ENCODE measurements at places on chromosomes 12 and 14.

- peak; percentile 0 for ATAC-seq
Observed at GRCh38 chr12:57095440-57095839, 6.5 kb downstream of the NAB2 start.

- peak; percentile 91 for ATAC-seq
Observed at GRCh38 chr12:27922531-27923139, 49.9 kb downstream of the PTHLH start.

GRCh38 chr12:32549675-32550079 is 129.4 kb upstream of the DNM1L start:
- ATAC-seq = no peak

DNA sequence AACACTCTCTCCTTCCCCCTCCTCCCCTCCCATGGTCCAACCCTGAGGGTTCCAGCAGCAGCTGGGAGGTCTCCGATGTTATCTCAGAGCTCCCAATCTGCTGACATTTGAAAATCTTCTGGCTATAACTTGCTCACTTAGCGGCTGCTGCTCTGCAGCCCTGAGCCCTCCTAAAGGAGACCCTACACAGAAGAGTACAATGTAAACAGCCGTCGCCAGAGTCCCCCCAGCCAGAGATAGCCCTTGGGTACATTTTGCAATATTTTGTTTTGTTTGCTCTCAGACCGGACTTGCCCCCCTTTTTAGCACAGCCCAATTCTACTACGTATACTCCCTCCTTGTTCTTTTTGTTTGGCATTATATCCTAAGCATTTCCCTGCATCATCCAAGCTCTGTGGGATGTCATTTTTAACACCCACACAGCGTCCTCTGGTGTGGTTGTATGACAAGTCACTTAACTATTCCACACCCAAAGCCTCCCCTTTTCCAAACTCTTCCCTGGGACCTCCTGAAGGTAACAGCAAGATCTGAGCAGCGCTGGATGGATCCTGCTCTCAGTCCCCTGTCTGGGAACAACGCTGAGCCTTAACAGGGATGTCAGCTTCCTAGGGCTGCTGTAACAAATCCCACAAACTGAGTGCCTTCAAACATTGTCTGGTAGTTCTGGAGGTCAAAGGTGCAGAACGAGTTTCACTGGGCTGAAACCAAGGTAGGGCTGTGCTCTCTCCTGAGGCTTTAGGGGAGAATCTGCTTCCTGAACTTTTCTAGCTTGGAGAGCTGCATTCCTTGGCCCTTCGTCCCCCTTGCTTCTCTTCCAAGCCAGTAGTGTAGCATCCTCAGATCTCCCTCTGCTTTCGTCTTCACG is 25.3 kb upstream of the TCL1B start:
- ATAC-seq = no peak

- no peak for ATAC-seq
Observed at GRCh38 chr12:93550748-93551611, 21.5 kb upstream of the SOCS2 start.

DNA sequence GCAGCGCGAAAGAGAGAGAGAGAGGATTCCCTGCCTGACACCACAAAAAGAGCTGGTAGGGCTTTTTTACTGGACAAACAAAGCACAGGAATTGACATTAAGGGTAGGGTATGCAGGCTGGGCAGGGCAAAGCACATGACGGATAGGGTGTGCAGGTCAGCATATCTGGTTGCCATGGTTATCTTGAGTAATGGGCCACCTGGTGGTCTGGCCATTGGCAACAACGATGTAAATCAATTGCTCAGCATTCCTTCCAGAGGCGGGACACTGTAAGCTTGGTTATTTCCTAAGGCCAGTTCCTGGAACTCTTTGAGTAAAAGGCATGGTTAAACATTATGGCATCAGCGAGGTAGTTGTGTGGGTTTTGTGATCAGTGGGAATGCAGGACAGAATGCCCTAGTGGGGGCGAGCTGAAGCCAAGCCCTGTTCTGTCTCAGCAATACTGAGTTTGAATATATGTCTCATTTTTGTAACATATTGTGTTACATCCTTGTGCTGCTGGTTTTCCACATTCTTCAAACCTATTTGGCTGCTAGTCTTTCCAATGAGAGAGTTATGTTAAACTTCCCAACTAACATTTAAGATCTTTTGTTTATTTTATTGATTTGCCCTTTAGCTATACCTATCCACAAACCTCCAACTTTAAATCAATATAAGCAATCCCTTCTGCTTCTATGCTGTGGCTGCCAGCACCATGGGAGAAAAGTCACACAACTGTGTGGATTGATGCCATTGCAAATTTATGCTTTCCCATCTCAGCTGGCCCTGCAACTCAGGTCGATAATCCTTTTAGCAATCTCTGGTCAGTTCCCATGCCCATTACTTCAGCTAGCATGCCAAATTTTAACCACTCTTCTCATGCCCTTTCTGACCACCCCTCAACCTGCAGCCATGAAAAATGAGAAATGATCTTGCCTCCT is 396.7 kb upstream of the PDE3A start:
- no peak for ATAC-seq
